ENCODE measurements at places on chromosomes 11 and 22. TPM values are rescaled to one million over a fixed set of nuclear protein-coding genes. Genes with fewer than 3 reads are reported as not detected.

DNA sequence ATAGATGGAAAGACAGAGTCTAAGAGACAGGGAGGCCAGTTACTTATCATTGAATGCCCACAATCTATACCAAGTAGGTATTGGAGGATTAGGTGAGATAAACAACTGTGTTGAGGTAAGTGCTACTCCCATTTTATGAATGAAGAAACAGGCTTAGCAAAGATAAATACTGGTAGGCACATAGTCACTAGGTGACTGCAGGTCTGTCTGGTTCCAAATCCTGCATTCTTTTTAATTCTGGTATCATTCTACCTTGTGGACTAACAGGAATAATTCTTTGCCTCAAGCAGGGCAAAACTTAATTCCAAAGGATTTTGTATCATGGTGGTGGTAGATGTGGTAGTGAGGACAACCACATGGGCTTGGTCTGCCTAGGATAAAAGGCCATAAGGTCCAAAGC, 28.4 kb downstream of the RNF169 start:
- DNase-seq = no peak

GRCh38 chr11:57216463-57216862, 20.6 kb downstream of the APLNR start:
- no peak for DNase-seq

DNA sequence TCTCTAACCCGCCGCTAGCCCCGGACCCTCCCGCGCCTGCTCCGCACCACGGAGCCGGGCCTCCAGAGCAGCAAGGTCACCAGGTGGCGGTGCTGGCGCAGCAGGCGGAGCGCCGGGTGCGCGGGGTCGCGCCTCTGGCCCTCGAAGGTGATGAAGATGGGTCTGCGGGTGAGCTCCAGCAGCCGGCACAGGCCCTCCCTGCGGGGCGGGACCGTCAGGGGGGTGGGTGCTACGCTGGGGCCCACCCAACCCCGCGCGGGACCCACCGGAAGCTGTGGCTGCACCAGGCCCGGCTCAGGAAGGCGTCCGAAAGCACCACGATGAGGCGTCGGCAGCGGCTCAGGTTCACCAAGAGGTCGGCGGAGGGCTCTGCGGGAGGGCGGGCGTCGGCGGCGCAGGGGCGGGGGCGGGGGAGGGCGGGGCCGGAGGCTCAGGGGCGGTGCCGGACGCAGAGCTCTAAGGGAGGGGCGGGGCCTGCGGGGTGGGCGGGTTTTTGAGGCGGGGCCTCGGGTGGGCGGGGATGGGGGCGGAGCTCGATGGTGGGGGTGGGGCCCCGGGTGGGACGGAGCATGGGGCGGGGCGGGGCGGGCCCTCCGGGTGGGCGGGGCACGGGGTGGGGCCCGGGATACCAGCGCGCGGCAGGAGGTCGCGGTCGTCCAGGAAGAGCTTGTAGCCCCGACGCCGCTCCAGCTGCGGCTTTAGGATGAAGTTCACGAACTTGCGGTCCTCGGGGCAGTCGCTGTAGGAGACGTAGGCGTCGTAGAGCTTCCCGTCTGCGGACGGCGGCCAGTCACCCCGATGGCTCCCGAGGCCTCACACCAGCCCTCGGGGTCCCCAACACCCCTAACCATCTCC, 7.8 kb downstream of the SIGIRR start:
- DNase-seq = peak; percentile 80

GRCh38 chr11:79437981-79438630, 2.7 kb downstream of the TENM4 start:
- no peak for DNase-seq

DNA sequence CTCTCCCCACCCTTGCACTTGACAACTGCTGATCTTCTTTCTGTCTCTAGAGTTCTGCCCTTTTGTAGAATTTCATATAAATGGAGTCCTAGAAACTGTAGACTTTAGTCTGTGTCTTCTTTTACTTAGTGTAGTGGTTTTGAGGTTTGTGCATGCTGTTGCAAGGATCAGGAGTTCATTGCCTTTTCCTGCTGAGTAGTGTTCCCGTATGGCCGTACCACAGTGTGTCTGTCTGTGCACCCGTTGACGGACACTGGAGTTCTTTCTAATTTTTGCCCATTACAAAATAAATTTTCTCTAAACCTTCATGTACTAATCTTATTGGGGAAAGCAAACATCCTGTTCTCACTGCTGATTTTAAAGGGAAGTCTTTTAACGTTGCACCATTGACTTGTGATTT, 138.1 kb downstream of the TBC1D22A start:
- no peak for DNase-seq

The CYTH4 gene
- 1.3 TPM for total RNA-seq

The PHF21B gene
- not detected for total RNA-seq

Measured in Caki2 (cell line).